ENCODE measurements at places on chromosomes 12 and 14. TPM values are rescaled to one million over a fixed set of nuclear protein-coding genes. Genes with fewer than 3 reads are reported as not detected.

GLIPR1L1 gene
- 0.81 TPM for total RNA-seq

NTS gene
- total RNA-seq, result not detected

CCND2 gene
- 55.8 TPM for total RNA-seq

TARBP2 gene
- total RNA-seq, result 33.9 TPM

SLC4A8 gene
- 26.3 TPM for total RNA-seq

ATP6V1D gene
- 95.4 TPM for total RNA-seq

FAM181A gene
- 10.7 TPM for total RNA-seq

SLC22A17 gene
- 47.8 TPM for total RNA-seq

CEBPE gene
- 0.13 TPM for total RNA-seq

PPM1H gene
- total RNA-seq, result 0.56 TPM

KRT82 gene
- total RNA-seq, result not detected

RHEBL1 gene
- total RNA-seq, result 2.2 TPM

MIP gene
- total RNA-seq, result 0.91 TPM

FSCB gene
- total RNA-seq, result not detected

SYNDIG1L gene
- not detected for total RNA-seq

DNAJC22 gene
- total RNA-seq, result 0.81 TPM

MYF6 gene
- total RNA-seq, result not detected

MYH6 gene
- total RNA-seq, result 0.10 TPM

TSPAN9 gene
- 8.6 TPM for total RNA-seq

CLEC4A gene
- 2.2 TPM for total RNA-seq

RDH12 gene
- total RNA-seq, result 0.52 TPM

ASB2 gene
- total RNA-seq, result 0.43 TPM
